ENCODE measurements at places on chromosomes 1 and 21.

- no peak for DNase-seq
These were observed 38.7 kb downstream of the GFI1 start for GRCh38 chr1:92447976-92448375.

- DNase-seq, result peak; percentile 1
These were observed 576.2 kb downstream of the NEGR1 start for GRCh38 chr1:71706029-71706671.

DNA sequence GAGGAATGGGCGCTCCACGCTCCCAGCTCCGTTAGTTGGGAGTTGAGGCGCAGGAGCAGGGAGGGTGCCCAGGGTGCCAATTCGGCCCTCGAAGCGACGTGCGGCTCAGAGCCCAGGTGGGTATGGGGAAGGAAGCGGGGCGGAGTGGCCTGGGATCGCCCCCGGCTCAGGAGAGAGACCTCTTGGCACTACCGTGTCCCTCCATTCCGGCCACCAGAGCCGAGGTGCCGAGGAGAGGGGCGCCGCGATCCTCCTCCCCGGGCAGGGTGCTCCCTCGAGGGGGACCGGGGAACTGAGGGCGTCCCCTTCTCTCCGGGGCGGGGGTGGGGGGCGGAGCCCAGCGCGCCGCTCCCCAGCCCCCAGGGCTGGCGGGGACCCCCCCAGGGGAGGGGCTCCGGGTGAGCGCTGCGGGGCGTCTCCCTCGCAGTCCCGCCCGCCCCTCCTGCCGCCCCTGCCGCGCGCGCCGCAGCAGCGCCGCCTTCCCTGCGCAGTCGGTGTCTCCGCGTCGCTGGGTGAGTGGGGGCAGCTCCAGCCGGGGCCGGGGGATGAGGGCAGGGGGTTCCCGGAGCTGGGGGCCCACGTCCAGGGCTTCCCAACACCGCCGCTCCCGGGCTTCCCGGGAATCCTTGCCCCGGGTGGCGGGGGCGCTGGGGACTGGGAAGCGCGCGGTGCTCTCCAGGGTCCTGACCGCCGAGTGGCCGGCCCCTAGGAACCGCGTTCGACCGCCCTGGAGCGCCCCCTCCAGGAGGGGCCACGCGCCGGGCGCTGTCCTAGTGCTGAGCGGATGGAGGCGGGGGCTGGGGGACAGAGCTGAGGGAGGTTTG, at the start of gene HPCA:
Gene HPCA (plus strand): TSS at position 488 of the 824 bp plus-strand sequence. CDS start 2,408 bp downstream, outside the sequence.
- no peak for DNase-seq

DNA sequence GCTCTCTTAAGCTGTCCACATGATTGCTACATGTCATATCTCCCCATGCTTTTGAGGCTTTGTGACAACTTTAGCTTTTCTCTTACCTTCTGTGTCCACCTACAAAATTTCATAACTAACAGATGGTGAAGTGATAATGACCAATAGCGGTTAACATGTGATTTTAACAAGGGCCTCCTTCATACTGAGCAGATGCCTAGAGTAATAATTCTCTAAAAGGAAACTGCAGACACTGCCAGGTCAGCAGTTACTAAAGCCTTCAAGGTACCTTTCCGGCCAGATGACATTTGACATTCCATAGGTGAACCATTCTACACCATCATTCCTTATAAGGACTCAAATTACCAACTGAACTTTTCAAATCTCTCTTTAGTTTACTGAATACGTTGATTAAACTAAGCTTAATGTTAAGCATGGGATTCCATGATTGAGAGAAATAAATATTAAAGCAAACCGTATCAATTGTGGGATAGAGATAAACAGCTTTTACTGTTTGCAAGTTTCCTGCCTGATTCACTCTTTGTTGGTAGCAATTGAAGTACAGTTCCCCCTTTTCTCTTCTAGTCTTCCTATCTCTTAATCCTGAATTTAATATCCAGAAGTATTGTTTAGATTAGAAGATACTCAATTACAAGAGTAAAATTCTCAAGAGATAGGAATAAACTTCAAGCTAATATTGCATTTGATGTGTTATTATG, 205.1 kb downstream of the PLA2G4A start:
- no peak for DNase-seq

DNA sequence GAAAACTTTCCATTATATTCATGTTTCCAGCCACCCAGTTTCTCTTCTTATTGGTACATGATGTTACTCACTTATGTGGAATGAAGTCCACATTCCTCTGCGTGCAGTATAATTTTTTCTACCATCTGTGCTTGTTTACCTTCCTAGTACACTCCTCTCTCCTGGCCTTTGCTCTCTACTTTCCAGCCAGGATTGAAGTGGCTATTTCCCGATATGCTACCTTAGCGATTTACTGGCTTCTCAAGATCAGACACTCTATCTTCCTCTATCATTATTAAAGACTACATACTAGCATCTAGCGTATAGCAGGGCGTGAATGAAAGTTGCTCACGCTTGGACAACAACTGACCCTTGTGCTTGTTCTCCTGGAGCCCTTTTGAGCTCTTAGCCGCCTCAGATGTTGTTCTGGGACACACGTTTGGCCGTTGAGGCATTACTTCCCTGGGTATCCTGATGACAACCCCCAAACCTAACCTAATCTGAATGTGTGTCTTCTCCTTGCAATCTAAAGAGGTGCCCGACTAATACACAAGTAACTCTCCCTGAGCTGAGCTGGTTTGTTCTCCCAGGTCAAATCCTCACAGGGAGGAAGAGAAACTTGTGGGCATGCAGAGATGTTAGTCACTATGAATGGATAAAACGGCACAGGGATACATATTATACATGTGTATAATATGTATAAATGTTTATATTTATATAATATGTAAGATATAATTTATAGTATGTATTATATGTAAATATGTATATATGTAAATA, 13.4 kb upstream of the MTARC2 start:
- DNase-seq, result peak; percentile 23

DNA sequence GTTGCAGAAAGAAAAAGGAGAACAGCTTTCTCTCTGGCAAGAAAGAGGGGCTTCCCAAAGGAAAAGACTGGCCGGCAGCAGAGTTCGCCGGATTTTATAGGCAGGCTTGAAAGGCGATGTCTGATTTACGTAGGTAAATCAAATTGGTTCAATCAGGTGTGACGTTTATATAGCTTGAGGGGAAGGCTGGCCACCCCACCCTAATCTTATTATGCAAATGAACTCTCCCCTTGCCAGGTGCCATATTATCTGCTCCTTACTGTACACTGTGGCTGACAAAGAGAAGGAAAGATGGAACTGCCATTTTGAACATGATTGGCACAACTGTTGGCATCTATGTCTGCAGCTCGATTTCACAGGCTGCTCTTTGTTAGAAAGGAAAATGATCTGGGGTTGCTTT, 16.8 kb upstream of the INTS3 start:
- DNase-seq, result no peak

- no peak for DNase-seq
These were observed 933 bp downstream of the ANKRD34A start for GRCh38 chr1:145963265-145964019.

- no peak for DNase-seq
These were observed 45.4 kb downstream of the PLEKHA6 start for GRCh38 chr1:204314171-204314892.

DNA sequence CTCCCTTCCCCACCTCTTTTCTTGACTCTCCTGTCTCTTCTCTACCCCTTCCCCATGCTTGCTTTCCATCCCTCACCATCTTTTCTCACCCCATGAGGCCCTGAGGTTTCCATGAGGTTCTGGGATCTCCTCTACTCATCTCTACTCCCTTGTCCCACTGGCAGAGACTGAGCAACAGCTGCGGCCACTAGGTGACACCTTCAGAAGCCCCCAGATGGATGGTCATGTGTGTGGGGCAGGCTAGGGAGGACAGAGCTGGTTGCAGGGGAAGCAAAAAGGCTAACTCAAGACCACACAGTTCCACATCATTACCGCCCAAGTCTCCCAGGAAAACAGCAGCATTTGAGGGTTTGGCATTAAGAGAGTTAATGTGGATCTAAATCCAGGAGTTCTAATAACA, 45.0 kb downstream of the LRRN2 start:
- DNase-seq, result no peak

DNA sequence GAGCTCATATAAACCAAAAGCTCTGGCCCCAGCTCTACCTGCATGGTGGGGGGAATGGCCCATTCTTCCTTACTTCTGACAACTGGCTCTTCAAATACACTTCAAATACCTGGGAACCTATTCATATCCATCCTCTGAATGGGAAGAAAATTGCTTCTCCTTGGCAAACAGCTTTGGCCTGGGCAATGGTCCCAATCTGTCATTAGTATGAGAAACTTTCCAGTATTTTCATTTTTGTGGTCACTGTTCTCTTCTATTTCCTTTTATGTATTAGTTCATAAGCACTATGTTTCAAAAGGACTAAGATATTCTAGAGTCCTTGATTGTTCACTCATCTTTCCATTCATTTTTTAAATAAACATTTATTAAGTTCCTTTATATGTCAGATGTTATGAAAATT, 5.2 kb upstream of the HSD3B2 start:
- DNase-seq, result peak; percentile 17

DNA sequence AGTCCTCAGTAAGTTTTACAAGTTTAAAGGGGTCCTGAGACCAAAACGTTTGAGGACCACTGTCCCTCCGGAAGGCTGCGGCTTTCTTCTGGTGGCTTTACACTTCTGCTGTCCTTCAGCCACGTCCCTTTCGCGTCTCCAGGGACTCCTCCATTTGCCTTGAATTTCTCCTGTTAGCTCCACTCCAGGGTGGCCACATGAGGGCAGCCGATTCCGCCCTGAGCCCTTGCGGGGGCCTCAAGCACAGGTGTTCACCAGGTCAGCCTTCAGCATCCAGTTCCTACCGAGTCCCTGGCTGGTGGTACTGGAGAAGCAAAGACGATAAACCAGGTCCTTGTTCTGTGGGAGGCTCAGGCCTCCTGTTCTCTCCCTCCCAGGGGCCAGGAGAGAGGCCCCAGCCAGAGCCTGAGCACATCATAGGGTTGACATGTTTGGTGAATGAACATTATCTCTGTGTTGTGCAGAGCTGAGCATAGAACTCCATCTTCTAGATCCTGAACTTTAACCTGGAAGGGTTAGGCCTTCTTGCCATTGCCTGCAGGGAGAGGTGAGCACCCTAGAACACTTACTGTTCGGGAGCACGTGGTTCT, 27.4 kb upstream of the COQ8A start:
- DNase-seq, result no peak

GRCh38 chr1:6888268-6888667, 103.0 kb downstream of the CAMTA1 start:
- no peak for DNase-seq

DNA sequence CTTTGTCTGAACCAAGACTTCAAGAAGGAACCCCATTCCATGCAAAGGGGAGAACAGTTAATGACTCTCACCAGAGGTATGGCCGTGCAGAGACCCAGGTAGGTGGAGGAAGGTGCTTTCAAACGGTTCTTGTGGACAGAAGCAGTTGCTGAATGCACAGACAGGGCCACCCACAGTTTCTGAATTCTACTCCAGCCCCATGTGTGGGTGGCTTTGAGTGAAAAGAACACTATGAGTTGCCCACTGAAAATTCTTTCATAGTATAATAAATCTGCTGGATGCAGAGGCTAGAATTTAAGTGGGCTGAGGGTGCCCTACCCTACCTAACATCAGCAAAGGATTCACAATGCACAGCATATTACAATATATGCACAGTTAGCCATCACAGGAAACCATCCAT, 7.2 kb upstream of the CCDC185 start:
- no peak for DNase-seq

- DNase-seq, result no peak
These were observed 25.5 kb downstream of the TNR start for GRCh38 chr1:175717610-175718540.

DNA sequence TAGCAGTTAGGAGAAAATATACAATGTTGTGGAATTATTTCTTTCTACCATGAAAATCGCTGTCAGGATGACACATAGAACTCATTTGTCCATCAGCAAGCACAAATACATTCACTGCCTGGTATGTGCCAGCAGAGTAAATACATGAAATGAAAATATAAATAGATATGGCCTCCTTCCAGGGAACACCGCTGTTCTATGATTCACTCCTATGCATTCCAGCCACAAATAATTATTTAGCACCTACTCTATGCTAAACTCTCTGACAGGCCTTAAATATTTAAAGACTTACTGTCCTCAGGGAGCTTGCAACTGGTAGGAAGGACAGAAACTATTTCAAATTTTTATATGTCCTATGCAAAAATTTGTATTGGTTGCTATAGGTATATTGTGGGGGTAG, 975.0 kb upstream of the NCAM2 start:
- no peak for DNase-seq

DNA sequence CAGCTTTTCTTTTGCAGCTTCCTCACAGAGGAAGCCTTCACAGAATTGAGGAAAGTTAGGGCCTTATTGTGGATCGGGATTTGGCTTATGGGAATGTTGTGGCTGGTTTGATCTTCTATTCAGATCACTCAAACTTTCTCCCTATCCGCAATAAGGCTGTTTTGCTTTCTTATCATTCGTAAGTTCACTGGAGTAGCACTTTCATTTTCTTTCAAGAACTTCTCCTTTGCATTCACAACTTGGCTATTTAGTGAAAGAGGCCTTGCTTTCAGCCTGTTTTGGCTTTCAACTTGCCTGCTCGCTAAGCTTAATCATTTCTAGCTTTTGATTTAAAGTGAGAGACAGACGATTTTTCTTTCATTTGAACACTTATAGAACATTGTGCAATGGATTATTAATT, 181.9 kb upstream of the B3GALT2 start:
- no peak for DNase-seq

- DNase-seq, result no peak
These were observed 13.0 kb downstream of the COL18A1 start for GRCh38 chr21:45417951-45418300.

DNA sequence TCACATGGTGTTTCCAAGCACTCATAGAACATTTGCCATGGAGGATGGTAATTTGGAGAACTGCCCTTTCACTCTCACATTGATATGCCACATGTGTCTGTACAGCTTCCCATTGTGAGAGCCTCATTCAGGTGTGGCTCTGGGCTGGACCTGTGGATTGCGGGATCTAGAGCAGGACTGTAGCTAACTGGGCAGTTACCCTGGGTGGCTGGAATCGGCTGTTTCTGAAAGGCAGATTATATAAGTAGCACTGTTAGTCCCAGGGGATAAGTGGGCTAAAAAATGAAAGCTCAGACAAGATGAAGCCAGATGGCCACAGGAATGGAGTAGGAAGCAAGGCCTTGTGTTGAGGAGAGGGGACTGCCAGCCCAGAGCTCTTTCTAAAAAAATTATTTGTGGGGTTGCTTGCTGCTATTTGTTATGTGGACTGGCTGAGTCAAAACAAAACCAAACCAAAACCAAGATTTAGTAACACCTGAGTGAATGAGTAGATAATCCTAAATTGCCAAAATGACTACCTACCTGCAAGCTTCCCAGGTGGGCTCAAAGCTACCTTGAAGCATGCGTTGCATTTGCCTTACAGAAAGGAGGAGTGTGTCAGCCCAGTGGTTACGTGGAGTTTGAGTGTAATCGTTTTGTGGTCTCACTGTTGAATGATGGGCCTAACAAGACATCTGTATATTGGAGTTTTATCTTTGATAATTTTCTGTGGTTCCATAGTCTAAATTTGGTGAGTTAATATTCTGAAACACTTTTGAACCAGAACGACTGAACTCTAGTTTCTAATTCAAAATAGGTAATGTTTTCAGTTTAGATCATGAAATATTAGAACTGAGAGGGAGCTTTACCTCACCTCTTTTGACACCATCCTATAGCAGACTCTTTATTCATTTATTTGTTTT, 58.0 kb downstream of the SDCCAG8 start:
- no peak for DNase-seq

- DNase-seq, result no peak
These were observed 4.0 kb upstream of the ST6GALNAC3 start for GRCh38 chr1:76070538-76070937.
